ENCODE measurements at places on chromosomes 4 and X.

- no peak for DNase-seq
These were observed 162.8 kb downstream of the ARHGAP24 start for GRCh38 chr4:85637778-85638177.

DNA sequence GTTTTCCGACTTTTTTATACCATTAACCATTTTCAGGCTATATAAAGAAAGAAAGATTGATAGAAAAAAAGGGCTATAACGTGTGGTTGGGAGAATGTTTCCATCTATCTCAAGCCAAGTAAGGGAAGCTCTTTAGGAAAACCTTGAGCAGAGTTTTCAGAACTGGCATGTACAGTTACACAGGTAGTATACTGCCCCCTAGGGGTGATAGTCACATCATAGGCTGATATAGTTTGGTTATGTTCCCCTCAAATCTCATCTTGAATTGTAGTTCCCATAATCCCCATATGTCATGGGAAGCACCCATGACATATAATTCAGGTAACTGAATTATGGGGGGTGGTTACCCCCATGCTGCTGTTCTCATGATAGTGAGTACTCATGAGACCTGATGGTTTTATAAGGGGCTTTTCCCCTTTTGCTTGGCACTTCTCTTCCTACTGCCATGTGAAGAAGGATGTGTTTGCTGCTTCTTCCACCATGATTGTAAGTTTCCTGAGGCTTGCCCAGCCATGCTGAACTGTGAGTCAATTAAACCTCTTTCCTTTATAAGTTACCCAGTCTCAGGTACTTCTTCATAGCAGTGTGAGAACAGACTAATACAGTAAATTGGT is 186.8 kb downstream of the TMA16 start:
- DNase-seq: no peak

- DNase-seq: no peak
These were observed 75.1 kb downstream of the TENM3 start for GRCh38 chr4:182318256-182318655.

GRCh38 chrX:135421932-135422809 is at the start of gene SMIM10L2A:
SMIM10L2A (plus strand) TSS chrX:135421944; CDS start chrX:135422132, 188 bp downstream.
- DNase-seq: no peak

DNA sequence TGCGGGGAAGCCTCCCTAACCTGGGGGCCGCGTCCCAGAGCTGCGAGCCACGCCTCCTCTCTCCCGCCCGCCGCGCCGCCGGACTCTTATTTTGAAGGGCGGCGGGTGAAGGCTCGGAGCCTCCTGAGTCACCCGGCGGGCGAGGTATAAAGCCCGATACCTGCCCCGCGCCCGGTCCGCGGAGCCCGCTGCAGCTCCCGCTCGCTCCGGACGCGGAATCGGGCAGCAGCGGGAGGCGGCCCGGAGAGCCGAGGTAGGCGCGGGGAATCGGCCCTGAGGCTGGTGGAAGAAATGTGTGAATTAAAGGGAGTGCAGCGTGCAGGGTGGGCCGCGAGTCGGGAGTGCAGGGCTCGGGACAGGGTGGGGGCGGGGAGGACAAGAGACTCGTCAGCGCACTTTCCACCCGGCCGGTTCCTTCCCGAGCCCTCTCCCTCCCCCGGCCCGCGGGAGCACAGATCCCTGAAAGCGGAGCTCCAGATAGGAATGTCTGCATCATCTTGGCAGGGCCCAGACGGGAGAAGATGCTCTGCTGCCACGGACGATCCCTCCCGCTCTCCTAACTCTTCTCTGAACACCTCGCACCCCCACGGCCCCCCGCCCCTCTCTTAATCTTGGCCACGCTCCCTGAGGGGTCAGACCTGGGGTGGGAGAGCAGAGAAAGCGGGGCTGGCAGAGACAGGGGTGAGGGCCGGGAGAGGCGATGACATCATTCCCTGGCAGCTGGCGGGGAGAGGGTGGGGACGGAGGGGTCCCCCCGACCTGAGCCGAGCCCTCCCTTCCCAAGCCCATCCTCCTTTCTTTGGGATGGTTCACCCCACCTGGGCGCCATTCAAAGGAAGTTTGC is 177.9 kb downstream of the CBR4 start:
- DNase-seq: peak; percentile 58

- DNase-seq: no peak
These were observed 109.6 kb upstream of the ACSL4 start for GRCh38 chrX:109842611-109843010.

DNA sequence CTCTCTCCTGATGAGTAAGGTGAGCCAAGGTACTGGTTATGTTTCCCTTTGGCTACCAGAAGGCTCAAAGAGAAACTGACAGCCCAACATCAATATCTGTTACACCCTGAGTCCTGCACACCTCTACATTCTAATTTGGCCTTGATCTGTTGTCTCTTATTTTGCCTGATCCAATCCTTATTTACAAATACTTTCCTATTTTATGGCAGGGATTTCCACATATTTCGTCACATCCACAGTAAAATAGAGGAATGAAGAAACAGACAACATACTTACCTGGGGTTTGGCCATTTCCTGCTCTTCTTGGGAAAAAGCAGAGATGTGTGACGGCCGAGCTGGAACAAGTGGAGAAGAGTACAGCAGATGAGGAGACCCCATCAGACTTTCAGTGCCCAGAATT is 1.5 kb downstream of the ZNF182 start:
- no peak for DNase-seq

- no peak for DNase-seq
These were observed 149.7 kb downstream of the RRAGB start for GRCh38 chrX:55867181-55867651.

GRCh38 chrX:130121505-130121800 is 11.2 kb upstream of the ELF4 start:
- no peak for DNase-seq

- no peak for DNase-seq
These were observed 688.3 kb upstream of the DIAPH2 start for GRCh38 chrX:95996294-95996693.

GRCh38 chr4:89712141-89712540 is 124.8 kb downstream of the SNCA start:
- no peak for DNase-seq

DNA sequence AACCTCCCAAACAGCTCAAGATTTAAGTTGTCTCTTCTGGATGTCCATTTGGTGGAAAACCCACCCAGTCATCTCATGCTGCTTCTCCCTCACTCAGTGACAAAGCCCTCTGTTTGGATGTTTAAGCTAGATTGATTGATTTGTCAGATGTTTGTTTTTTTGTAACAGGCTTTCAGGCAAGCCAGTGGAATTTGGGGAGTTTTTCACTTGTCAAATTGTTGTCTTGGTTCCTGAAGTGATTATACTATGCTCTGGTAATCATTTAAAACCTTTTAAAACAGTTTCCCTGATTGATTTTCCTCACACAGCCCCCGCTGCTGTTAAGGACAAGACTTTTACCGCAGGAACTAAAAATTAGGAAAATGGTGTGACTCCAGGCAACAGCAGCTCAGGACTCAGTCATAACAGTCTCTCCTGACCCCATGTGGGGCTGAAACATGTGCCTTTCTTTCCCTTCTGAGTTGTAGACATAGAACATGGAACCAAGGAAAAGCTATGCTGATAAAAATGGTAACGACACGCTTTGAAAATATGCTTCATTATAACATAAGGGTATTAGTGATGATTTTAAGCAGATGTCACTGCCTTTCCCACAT is 40.8 kb upstream of the SETD7 start:
- no peak for DNase-seq

DNA sequence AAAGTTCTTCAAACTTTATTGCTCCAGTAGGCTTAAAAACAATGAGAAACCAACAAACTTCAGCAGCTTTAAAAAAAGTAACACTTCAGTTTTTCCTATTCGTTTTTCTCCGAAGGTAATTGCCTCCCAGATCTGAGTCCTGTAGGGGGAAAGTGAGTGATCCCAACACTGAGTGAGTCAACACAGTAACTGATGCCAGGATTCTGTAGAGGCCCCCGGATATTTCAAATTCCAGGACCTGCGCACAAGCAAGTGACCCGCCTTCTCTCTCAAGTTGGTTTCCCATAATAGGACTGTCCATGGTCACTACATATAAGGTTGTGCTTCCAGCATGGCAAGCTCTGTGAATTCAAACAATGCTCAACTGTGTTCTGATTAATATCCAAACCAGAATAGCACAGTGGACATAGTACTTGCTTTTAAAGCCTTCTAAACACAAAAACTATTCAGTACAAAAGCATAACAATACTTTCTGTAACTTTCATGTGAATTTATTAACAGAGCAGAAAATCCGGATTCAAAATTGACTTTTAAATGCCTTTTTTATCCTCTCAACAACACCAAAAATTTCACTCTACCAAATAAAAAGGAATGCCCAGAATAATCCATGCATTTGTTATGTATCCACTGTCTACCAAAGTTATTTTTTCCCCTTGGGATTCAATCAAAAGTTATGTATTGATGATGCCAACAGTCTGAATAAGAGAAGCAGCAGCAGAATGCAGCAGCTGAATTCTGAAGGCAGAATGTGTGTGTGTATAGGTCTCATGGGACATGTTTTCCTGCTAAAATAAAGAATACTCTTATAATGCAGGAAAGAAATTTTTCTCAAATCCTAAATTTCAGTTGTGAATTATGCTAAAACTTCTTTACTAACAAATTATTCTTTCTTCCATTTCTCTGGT is at the start of gene DMD:
Gene DMD, minus strand, starts transcription at position 194 of the 905 bp plus-strand sequence. CDS start 237 bp downstream, outside the sequence.
- no peak for DNase-seq

DNA sequence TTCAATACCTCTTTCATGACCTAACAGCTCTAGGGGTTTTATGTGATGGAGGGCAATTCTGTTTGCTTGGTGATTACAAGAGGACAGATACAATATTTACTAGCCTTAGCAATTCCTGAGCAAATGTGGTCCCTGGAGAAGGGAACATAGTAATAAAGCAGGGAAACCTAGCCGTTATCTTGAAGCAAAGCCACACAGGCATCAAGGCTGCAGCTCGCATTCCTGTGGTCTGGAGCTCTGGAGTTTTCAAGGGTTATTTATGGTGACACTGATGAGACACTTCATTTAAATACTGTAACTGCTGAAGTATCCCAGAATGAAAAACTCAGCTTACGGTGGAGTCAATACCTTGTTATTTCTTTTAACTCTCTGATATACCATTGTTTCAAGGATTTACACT is 66.8 kb downstream of the AFF2 start:
- no peak for DNase-seq

DNA sequence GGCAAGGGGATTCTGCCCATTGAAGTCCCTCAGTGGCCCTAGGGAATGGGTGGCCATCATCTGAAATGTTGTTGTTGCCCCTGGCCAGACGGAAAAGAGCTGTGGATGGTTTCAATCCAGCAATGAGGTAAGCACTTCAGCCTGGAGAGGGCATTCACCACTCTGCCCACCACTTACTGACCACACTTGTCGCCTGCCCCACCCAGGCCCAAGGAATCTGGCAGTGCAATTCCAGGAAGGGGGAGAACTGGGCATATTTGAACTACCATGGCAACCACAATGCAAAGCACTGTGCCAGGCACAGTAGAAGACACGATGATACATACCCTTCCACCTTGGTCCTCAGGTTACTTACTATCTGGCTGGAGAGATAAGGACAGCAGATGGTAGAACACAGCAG is 161.6 kb downstream of the PDGFRA start:
- DNase-seq: no peak

Data from CD4-positive, alpha-beta T cell (primary cell).